IMR-90 (cell line): ENCODE measurements at places on chromosomes 13 and 19. TPM values are rescaled to one million over a fixed set of nuclear protein-coding genes. Genes with fewer than 3 reads are reported as not detected.

DNA sequence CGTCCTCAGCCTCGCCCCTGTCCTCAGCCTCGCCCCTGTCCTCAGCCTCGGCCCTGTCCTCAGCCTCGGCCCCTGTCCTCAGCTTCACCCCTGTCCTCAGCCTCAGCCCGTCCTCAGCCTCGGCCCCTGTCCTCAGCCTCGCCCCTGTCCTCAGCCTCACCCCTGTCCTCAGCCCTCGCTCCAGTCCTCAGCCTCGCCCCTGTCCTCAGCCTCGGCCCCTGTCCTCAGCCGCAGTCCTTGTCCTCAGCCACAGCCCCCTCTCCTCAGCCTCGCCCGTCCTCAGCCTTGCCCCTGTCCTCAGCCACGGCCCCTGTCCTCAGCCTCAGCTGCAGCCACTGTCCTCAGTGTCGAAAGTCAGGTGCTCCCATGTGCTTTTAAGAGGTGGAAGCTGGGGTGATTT lies 10.5 kb downstream of the C13orf46 start:
- H3K27me3 ChIP-seq: no peaks in the 10 kb centered on the region
- peaks cover 23% of the 10 kb centered on the region for H3K36me3 ChIP-seq
- no peaks in the 10 kb centered on the region for H3K4me1 ChIP-seq
- DNase-seq: no peak

GRCh38 chr13:23979361-23980159 lies 82.3 kb upstream of the C1QTNF9B start:
- no peaks in the 10 kb centered on the region for H3K27me3 ChIP-seq
- H3K4me1 ChIP-seq: no peaks in the 10 kb centered on the region
- H3K36me3 ChIP-seq: no peaks in the 10 kb centered on the region

The MICU2 gene
- total RNA-seq: 14.9 and 29.2 TPM in 2 replicates

The TMEM161A gene
- total RNA-seq: 11.1 TPM in 2 replicates

The NLRP5 gene
- not detected in 2 replicates for total RNA-seq

- H3K4me1 ChIP-seq: no peaks in the 10 kb centered on the region
- no peak for DNase-seq
- no peaks in the 10 kb centered on the region for H3K36me3 ChIP-seq
- peaks cover 14% of the 10 kb centered on the region; the same call in 1 of the 2 replicates for H3K27me3 ChIP-seq
- H3K27ac ChIP-seq: no peak overlapping the region
Observed at GRCh38 chr13:113669755-113670341, 2.8 kb downstream of the GRK1 start.
